ENCODE measurements at places on chromosomes 7 and 10.

DNA sequence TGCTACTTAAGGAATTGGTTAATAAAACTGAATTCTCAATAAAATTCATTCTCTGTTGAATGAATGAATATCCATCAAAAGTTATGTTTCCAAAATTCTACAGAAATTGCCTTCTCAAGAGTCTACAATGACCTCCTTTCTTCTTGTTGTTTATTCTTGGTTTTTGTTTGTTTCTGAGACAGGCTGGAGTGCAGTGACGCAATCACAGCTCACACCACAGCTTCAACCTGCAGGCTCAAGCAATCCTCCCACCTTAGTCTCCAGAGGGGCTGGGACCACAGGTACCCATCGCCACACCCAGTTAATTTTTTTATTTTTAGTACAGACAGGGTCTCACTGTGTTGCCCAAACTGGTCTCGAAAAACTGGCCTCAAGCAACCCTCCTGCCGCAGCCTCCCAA is 97.6 kb downstream of the LMBR1 start:
- H3K4me3 ChIP-seq = no peak overlapping the region
- H3K27me3 ChIP-seq = no peaks in the 10 kb centered on the region
- no peaks in the 10 kb centered on the region for H3K4me1 ChIP-seq

DNA sequence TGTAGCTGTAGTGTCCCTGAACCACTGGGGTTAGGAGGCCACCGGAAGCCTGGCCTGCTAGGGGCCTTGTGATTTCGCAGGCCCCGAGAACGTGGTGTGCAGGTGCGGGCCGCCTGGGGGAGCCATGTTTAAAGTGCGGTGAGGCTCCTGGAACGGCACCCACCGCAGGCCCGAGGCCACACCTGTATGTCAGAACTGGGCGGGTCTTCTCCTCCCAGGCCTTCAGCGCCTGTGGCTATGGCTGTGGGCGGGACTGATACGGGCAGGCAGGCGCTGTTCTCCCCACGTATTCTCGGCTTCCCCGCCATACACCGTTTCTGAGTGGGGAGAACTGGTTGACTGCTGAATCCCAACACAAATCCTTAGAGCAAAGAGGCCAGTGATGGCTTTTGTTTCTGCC is 74.8 kb downstream of the DNAJB6 start:
- H3K36me3 ChIP-seq = peaks cover 41% of the 10 kb centered on the region
- H3K27ac ChIP-seq = peak overlapping the region; percentile 15
- DNase-seq = no peak
- no peaks in the 10 kb centered on the region for H3K27me3 ChIP-seq
- H3K4me3 ChIP-seq = no peak overlapping the region

- H3K27me3 ChIP-seq = no peaks in the 10 kb centered on the region
- H3K4me3 ChIP-seq = peak overlapping the region; percentile 35
Observed at GRCh38 chr10:69061305-69062161, 26.4 kb upstream of the SRGN start.

DNA sequence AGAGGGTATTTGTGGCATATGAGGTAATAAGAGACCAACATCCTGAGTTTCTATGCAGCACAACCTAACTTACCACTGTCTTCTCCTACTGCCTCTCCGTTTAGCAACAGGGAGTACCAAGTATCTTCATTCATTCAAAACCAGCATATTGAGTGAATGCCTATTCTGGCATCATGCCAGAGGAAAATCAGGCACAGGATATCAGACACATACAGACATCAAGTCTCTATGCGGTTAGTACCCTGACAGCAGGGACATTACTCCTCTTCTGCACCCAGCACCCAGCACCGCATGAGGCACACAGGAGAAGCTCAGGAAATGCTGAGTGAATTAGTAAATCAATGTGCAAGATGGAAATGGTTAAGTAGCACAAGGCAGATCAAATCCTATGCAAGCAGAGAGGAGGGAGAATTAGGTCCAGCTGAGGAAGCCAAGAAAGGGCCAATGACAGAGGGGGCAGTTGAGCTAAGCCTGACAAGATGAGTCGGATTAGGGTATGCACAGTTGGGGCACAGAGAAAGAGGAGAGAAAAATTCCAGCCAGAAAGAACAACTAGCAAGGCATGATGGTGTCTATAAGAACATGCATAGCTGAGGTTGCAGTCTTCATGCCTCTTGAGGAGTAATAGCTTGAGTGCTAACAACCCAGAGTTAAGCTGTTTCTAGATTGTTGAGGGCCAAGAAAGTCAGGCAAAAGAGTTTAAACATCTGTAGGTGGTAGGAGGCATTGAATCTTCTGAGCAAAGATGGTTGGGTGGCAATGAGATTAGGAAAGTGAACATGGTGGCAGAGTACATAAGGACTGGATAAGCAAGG is 146.0 kb downstream of the PLXNA4 start:
- no peaks in the 10 kb centered on the region for H3K4me1 ChIP-seq
- H3K4me3 ChIP-seq = no peak overlapping the region
- no peak for DNase-seq
- H3K36me3 ChIP-seq = no peaks in the 10 kb centered on the region

GRCh38 chr7:85587785-85588184 is 400.9 kb upstream of the SEMA3D start:
- no peak overlapping the region for H3K4me3 ChIP-seq
- no peaks in the 10 kb centered on the region for H3K36me3 ChIP-seq
- no peak overlapping the region for H3K27ac ChIP-seq
- DNase-seq = no peak
- H3K27me3 ChIP-seq = no peaks in the 10 kb centered on the region

GRCh38 chr7:78071491-78072200 is 273.1 kb downstream of the PHTF2 start:
- DNase-seq = no peak
- H3K27ac ChIP-seq = no peak overlapping the region
- no peaks in the 10 kb centered on the region for H3K27me3 ChIP-seq
- no peak overlapping the region for H3K4me3 ChIP-seq
